ENCODE measurements at places on chromosomes 16 and 17.
A peak's percentile ranks its signal among the peaks of the same experiment; 100 is the strongest.

DNA sequence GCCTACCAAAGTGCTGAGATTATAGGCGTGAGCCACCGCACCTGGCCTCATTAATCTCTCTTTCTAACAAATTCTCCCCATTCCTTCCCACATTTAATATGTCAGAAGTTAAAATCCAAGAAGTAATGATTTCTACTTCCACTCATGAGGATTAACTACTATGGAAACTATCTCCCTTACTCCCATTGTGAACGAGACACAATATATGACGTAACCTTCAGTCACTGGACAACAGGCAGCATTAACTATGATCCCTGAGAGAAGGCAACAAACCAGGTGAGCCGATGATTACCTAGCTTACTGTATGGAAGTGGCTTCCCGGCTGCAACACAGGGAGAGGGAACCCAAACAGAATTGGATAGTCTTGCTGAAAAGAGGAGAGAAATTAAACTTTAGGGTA is 20.0 kb downstream of the GLG1 start:
- no peak for DNase-seq

DNA sequence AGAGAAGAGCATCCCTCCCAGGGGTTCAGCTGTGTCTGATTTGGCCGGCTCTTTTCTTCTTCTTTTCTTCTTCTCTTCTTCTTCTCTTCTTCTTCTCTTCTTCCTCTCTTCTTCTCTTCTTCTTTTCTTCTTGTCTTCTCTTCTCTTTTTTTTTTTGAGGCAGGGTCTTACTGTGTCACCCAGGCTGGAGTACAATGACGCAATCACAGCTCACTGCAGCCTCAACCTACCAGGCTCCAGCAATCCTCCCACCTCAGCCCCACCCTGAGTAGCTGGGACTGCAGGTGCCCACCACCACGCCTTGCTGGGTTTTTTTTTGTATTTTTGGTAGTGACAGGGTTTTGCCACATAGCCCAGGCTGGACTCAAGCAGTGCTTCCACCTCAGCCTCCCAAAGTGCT is 266.0 kb downstream of the SNX29 start:
- DNase-seq, result no peak

- DNase-seq, result peak; percentile 77
Observed at GRCh38 chr17:73261952-73262675, 434 bp upstream of the CPSF4L start.

GRCh38 chr16:23278031-23278430 is 24.1 kb upstream of the SCNN1B start:
- DNase-seq, result no peak

DNA sequence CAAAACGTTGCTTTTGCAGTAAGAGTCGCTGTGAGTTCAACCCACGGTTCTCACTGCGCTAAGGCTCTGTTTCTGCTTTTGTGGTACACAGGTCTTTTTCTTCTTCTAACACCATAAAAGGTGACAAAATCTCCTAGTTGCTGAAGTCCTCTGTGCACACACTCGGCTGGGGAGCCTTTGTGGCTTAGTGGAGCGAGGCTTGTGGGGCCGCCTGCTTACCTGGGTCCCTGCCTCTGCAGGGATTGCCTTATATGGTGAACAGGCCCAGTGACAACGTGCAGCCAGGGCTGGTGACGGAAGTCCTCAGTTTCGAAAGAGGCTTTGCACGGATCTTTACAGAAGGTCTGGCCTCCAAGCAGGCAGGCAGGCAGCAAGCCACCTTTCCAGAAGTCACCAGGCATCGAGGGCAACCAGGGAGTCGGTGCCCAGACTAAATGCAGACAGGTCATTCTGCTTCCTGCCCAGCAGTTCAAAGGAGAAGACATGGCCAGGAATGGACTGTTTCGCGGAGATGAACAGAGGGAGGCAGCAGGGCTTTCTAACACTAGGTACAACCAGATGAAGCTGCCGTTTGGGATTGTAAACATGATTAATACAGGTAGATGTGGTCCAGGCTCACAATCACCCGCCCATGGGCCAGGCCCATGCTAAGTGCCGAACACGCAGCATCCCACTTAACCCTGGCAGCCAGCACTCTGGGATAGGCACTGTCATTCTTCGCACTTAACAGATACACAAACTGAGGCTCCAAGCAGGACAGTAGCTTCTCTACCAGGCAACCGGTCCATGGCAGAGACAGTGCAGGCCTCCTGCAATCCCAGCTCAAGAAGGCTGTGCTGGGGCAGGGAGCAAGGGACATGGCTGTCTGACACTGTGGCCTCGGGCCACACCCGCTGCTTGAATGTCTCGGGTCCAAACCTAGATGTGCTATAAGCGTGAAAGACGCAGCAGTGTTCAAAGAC is 10.7 kb upstream of the MEAK7 start:
- no peak for DNase-seq

All from T47D (cell line).